ENCODE measurements at places on chromosomes 16 and 17.
A peak's percentile ranks its signal among the peaks of the same experiment; 100 is the strongest.

- no peak for DNase-seq
Observed at GRCh38 chr16:54287131-54288029, 793 bp upstream of the IRX3 start.

GRCh38 chr17:76700270-76700616 lies 10.5 kb downstream of the MXRA7 start:
- DNase-seq, result no peak

- no peak for DNase-seq
Observed at GRCh38 chr16:49704586-49705155, 151.2 kb downstream of the ZNF423 start.

GRCh38 chr17:44655983-44656710 lies at the start of gene MEIOC:
TSS of gene MEIOC (plus strand) at chr17:44656468. CDS start at chr17:44656614, 146 bp downstream.
- peak; percentile 40 for DNase-seq

DNA sequence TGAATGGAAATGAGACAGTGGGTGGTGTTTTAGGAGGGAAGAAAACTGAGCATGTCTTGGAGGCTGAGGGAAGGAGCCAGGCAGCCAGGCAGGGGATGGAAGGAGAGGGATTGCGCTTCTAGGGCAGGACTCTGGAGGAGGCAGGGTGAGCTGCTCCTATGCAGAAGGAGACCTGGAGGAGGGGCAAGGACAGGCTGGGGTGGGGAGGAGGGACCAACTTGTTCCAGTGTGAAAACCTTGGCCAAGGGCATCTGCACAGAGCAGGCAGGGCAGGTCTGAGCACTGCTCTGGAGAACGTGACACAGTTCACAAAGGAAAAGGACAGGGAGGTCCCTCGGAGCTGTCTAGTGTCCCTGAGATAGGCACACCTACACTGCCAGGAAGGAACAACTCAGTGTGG lies 5.5 kb downstream of the GALK1 start:
- DNase-seq, result no peak

DNA sequence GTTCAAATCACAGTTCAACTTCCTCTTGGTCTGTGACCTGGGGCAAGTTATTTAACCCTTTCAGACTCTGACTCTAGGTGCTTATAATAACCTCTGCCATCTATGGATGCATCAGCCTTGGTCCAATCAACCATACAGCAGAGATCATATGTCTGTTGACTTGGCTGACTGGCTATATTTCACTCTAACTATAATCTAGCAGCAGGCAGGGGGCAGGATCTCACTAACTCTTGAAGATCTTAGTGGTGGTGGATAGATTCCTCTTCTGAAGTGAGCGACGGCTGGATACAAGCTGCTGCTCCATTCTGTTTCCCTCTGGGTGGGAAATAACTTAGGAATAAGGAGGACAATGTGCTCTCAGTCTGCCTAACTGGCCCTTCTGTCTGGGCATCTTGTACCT lies 146.6 kb downstream of the SKAP1 start:
- DNase-seq, result no peak

- no peak for DNase-seq
Observed at GRCh38 chr17:50920041-50920410, 53.9 kb upstream of the TOB1 start.

- DNase-seq, result no peak
Observed at GRCh38 chr17:79788989-79789942, 7.6 kb downstream of the CBX8 start.

- DNase-seq, result no peak
Observed at GRCh38 chr16:56841659-56842058, 23.3 kb upstream of the SLC12A3 start.

GRCh38 chr17:77763023-77763422 lies 195.5 kb upstream of the TNRC6C start:
- no peak for DNase-seq

- no peak for DNase-seq
Observed at GRCh38 chr16:87074641-87075318, 242.4 kb downstream of the C16orf95 start.

DNA sequence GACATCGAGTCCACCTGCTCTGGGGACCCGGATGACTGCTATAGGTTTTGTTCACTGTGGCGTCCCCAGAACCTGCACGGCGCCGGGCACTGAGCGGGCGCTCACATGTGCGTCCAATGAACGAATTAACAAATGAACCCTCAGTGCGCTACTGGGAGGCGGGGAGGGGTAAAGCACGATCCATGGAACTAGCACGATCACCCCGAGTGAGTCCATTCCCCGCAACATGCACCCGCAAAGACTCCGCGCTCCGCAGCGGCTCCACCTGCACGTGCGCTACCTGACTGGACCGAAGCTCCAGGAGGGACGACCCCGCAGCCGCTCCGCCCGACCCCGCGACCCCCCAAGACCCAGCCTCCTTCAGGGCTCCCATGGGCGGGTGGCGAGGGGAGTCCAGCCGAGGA lies 491 bp downstream of the TRAP1 start:
- DNase-seq, result peak; percentile 42

DNA sequence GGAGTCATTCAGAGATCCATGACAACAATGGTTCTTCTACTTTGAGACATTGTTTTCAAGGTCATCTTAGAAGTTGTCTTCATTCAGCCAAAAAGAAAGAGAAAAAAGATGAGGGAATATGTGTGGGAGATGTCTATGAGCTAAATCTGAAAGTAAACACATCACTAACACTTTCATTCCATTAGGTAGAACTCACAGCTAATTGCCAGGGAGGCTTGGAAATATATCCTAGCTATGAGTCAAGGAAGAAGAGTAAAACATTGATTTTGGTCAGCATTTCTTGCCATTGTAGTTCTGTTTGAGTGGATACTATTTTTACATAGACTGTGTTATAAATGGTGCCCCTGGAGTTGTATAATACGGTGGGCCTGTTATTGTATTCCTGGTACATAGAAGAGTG lies 316.4 kb upstream of the MYOCD start:
- DNase-seq, result no peak

All from activated naive CD8-positive, alpha-beta T cell treated with anti-CD3 and anti-CD28 coated beads, Interleukin-2, amount 50 U/mL, for 24 hours (primary cell).